ENCODE measurements at places on chromosomes 13 and 19. TPM values are rescaled to one million over a fixed set of nuclear protein-coding genes. Genes with fewer than 3 reads are reported as not detected.

Gene IGFL1
- not detected for total RNA-seq

- peaks cover 38% of the 10 kb centered on the region for H3K36me3 ChIP-seq
- H3K4me1 ChIP-seq = no peaks in the 10 kb centered on the region
- no peaks in the 10 kb centered on the region for H3K27me3 ChIP-seq
- DNase-seq = no peak
Measured at GRCh38 chr19:55686311-55687050, 11.5 kb downstream of the EPN1 start.

DNA sequence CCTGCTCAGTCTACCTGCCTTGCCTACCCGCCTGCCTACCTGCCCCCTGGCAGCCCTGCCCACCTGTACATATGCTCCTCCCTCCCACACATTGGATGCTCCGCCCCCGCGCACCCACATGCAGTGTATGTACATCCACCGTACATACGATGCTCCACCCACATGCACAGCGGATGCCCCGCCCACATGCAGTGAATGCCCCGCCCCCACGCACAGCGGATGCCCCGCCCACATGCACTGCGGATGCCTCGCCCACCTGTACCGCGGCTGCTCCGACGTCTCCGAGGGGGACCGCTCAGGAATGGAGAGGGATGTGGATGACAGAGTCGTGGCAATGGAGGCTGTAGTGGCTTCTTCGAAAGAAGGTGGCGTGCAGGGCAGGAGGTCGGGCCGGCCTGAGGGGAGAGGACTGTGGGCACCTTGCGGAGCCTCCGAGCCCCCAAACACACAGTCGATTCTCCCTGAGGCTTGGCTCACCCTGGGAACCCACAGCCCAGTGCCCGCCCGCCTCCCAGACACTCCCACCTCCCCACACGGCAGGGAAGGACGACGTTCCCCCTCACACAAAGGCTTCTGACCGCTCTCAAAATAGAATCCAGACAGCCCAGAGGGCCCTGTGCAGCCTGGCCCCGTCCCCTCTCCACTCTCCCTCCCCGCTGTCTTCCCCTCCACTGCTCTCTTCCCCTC, 16.5 kb upstream of the CACTIN start:
- no peak overlapping the region for H3K4me3 ChIP-seq
- H3K36me3 ChIP-seq = peaks cover 23% of the 10 kb centered on the region
- H3K27ac ChIP-seq = no peak overlapping the region
- no peak for DNase-seq

DNA sequence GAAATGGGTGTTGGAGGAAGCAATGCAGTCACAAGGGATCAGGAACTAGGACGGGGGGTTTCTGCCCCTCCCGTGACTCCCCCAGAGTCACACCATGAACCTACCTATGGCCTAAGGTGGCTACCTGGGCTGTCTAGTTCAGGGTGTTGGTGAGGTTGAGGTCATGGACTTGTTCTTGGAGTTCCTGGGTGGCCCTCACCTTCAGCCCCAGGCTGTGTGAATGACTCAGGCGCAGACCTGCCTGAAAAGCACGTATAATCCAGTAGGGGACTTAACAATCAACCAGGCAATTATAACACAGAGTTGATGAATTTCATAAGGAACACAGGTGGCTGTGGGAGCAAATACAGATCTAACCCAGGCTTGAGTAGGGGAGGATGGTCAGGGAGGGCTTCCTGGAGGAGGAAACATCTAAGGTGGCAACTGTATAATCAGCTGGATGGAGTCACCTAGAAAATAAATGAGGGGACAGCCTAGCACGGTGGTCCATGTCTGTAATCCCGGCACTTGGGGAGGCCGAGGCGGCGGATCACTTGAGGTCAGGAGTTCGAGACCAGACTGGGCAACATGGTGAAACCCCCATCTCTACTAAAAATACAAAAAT, 25.6 kb upstream of the ADGRE1 start:
- peaks cover 5% of the 10 kb centered on the region for H3K4me1 ChIP-seq
- H3K4me3 ChIP-seq = no peak overlapping the region
- peak overlapping the region; percentile 54 for H3K27ac ChIP-seq
- no peaks in the 10 kb centered on the region for H3K27me3 ChIP-seq
- peaks cover 10% of the 10 kb centered on the region for H3K36me3 ChIP-seq
- DNase-seq = no peak

DNA sequence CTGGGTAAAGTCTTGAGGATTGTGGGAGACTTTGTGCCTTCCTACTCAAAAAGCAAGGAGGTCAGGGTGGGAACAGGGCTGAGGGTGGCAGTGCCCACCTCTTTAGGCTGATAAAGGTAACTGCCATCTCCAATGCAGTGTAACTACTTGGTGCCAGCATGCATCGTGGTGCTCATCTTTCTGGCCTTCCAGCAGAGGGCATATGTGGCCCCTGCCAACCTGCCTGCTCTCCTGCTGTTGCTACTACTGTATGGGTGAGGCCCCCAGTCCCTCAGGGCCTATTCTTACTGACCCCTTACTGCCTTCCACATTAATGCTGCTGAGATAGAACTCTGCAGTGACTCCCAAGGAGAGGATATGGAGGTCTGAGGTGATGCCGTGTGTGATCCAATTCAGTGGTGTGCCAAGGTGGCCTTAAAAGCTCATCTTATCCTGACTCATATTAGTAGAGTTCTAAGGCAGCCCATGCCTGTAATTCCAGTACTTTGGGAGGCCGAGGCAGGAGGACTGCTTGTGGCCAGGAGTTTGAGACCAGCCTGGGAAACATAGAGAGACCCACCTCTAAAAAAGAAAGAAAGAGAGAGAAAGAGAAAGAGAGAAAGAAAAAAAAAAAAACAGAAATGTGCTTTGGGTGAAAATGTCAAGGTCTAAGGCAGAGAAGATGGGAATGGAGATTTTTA, 9.7 kb upstream of the ARHGAP45 start:
- H3K36me3 ChIP-seq = peaks cover 20% of the 10 kb centered on the region
- DNase-seq = no peak
- peak overlapping the region; percentile 41 for H3K27ac ChIP-seq
- H3K4me3 ChIP-seq = peak overlapping the region; percentile 40
- H3K27me3 ChIP-seq = no peaks in the 10 kb centered on the region
- H3K4me1 ChIP-seq = no peaks in the 10 kb centered on the region

GRCh38 chr13:111178402-111178801, 63.3 kb downstream of the ARHGEF7 start:
- no peak overlapping the region for H3K4me3 ChIP-seq
- peaks cover 75% of the 10 kb centered on the region for H3K4me1 ChIP-seq
- no peak overlapping the region for H3K27ac ChIP-seq
- no peaks in the 10 kb centered on the region for H3K27me3 ChIP-seq
- peaks cover under 1% of the 10 kb centered on the region for H3K36me3 ChIP-seq

DNA sequence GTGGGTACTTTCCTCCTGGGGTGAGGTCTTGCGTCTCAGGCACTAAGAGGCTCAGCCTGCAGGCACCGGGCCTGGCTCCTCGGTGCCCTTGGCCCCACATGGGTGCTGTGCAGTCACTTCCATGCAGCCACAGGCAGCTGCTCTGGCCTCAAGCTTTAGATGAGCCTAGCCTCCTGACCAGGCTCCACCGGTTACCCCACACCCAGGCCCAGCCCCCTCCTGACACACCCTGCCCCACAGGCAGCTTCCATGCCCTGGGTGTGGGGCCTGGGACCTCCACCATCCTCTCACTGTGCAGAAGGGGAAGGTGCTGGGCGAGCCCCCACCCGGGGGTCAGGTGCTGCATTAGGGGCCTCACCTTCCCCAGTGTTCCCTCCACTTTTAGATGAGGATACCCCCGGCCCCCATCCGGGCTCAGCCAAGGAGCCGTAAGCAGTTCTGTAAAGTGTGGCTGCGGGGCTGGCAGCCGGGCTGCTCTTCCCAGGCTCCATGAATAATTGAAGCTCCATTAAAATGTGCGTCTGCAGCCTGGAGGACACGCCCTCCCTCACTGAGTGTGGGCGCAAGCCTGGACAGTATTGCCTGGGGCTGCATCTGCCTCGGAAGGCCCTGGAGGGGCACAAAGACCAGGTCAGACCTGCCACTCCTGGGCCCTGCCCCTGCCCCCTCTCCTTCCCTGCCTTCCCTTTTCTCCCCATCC, 72.5 kb upstream of the KCTD15 start:
- no peak for DNase-seq
- H3K4me3 ChIP-seq = no peak overlapping the region
- no peak overlapping the region for H3K27ac ChIP-seq
- no peaks in the 10 kb centered on the region for H3K36me3 ChIP-seq

DNA sequence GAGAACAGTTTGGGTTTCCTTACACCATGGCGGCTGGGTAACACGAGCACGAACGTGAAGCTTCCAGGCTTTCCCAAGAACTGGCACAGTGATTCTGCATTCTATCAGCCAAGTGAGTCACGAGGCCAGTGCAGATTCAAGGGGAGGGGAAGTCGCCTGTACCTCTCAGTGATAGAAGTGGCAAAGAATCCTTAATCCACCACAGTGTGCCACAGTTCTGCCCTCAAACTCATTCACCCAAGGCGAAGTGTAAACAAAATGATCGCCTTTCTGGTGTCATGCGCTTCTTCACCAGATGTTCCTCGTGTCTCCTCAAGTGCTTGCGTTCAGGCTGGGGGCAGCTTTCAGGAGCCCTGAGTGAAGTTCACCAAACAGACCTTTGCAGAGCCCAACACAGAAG, 24.9 kb upstream of the AMER2 start:
- H3K4me1 ChIP-seq = no peaks in the 10 kb centered on the region
- no peak for DNase-seq
- no peak overlapping the region for H3K4me3 ChIP-seq
- no peaks in the 10 kb centered on the region for H3K36me3 ChIP-seq

DNA sequence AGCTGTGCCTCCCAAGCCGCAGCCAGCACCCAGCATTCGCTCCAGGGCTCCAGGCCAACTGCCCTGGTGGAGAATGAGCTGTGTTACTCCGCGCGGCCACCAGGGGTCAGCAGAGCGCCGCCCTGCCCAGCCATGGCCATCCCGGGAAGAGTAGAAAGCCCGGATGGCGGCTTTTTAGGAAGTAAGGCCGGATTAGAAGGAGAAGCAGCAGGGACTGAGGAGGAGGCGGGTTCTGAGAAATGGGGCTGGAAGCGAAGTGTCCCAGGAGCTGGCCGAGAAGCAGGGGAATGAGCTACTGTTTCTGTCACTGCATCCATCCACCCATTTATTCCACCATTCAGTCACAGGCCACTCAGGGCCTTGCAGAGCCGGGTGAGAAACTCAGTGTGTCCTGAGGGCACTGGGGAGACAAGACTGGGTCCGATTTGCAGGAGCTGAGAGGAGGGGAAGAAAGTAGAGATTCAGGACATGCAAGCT, 6.6 kb upstream of the NPAS1 start:
- H3K36me3 ChIP-seq = no peaks in the 10 kb centered on the region
- peaks cover 28% of the 10 kb centered on the region for H3K27me3 ChIP-seq
- no peak overlapping the region for H3K4me3 ChIP-seq
- DNase-seq = peak; percentile 45
- no peak overlapping the region for H3K27ac ChIP-seq
- peaks cover 7% of the 10 kb centered on the region for H3K4me1 ChIP-seq

Measured in T-cell (primary cell).